ENCODE measurements at places on chromosomes 11 and 22. TPM values are rescaled to one million over a fixed set of nuclear protein-coding genes. Genes with fewer than 3 reads are reported as not detected.

The BDNF gene
- total RNA-seq = 0.64 TPM

The PDGFB gene
- 4.2 TPM for total RNA-seq

The ADM gene
- total RNA-seq = 159 TPM

The NLRP6 gene
- total RNA-seq = not detected

The PGA4 gene
- total RNA-seq = not detected

The EHF gene
- not detected for total RNA-seq

The MISFA gene
- total RNA-seq = not detected

The THY1 gene
- 93.5 TPM for total RNA-seq

The LYVE1 gene
- total RNA-seq = 4.1 TPM

The RASD2 gene
- not detected for total RNA-seq

All from cardiac ventricle fibroblast (primary cell).